ENCODE measurements at places on chromosomes 7 and 10.

DNA sequence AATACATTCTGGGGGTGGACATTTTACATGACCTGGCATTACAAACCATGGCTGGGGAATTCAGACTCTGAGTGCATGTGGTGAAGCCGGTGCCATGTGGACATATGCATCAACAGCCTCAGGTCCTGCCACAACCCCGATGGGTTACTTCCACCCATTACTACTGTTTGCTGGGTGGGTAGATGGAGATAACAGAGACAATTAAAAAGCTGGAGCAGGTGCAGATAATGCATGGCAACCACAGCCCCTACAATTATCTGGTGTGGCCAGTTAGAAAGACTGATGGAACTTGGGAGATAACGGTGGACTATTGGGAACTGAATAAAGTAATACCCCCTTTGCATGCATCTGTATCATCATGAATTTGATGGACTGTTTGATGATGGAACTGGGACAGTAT is 21.6 kb upstream of the ADAMTS14 start:
- DNase-seq: no peak

DNA sequence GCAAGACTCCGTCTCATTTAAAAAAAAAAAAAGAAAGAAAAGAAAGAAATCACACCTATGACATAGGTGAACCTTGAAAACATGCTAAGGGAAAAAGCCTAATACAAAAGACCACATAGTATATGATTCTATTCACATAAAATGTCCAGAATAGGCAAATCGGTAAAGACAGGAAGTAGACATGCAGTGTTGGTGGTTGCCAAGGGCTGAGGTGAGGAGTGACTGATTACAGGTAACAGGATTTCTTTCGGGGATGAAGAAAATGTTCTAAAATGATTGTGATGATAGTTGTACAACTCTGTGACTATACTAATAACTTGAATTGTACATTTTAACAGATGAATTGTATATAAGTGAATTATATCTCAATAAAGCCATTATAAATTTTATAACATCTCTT is 3.3 kb downstream of the XPNPEP1 start:
- DNase-seq: no peak

- no peak for DNase-seq
These were observed 59.9 kb downstream of the TNS3 start for GRCh38 chr7:47521816-47522561.

DNA sequence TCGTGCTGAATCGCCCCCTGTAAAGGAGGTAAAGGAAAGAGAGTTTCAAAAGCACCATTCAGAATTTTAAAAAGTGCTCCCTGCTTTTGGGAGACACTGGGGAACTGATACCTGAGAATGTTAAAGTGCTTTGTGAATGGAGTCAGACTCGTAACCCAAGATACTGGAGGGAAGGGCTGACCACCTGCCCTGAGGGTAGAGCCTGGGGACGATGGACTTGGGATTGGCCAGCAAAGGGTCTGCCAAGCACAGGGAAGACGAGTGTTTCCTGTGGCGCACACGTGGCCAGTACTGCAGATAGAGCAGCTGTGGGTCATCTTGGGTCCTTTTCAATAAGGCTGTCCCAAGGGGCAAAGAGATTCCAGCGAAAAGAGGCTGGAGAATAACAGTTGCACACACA is 1284.1 kb upstream of the AUTS2 start:
- no peak for DNase-seq

- no peak for DNase-seq
These were observed 3.6 kb downstream of the HOXA1 start for GRCh38 chr7:27091941-27092818.

DNA sequence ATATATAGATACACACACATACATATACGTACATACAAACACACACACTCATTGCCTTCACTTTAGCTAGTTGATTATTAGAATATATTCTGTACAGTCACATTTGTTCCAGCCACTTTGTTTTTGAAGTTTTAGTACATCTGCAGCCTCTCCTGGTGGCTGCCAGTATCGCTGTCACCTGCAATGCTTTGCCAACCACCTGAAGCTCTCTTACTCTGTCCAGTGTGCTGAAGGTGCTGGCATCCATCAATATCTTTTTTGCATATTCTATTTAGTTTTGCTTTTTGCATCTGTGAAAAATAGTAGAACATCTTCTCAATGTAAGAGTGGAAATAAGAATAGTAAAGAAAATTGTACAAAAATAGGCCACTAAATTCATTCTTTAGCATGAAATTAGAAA is 388.6 kb downstream of the EXOC4 start:
- DNase-seq: no peak

DNA sequence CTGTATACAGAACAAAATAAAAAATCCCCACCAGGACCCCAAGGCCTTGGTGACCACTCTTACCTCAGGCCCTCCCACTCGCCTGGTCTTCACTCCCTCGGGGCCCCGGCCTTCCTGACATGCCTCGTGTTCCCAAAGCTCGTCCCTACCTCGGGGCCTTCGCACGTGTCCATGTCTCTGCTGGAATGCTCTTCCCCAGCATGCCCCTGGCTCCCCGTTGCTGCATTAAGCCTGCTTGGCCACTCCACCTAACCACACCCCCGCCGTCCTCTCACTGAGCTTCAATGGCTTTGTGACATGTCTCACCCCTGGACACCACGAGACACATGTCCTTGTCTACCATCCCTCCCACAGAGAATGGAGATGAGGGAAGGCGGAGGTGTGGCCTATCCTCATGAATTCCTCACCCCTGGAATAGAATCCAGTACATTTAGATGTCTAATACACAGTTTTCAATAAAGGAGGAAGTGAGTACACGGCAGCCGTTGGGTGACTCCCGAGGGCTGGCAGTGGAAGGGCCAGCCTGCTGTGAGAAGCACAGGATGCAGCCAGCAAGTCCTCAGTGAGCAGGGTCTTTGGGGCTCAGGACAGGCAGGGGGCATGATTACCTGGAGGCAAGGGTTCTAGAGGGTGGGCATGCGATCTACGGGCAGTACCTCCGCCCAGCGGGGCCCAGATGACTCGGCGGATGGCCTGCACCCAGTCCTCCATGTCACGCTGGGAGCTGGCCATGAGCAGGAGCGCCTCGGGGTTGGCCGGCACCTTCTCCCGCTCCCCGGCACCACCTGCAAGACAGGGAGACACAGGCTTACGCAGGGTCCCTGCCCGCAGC is 125.7 kb downstream of the ARHGAP22 start:
- no peak for DNase-seq

DNA sequence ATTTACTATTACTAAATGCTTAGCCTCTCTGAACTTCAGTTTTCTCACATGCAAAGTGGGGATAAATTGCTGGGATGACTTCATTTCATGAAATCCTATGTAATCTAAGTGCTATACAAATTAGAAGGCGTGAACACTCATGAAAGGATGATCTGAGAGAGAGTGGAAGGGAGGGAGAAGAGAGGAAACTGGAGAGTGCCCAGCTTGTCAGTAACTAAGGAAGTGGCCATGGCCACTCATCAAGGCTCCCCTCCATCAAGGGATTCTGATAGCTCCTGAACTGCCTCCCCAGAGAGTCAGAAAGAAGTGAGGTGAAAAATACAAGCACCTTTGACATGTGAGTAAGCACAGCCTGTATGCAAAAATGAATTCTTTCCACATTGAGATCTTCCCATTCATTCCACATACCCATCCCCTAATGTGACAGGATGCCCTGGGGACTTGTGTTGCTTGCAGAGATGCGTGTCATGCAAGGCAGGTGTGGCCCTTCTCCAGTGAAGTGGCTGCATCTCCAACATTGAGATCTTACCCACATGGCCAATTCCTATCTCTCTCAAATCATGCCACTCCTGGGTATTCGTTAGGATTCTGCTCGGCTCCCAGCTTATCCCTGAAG is 76.5 kb upstream of the ITPRID1 start:
- no peak for DNase-seq

DNA sequence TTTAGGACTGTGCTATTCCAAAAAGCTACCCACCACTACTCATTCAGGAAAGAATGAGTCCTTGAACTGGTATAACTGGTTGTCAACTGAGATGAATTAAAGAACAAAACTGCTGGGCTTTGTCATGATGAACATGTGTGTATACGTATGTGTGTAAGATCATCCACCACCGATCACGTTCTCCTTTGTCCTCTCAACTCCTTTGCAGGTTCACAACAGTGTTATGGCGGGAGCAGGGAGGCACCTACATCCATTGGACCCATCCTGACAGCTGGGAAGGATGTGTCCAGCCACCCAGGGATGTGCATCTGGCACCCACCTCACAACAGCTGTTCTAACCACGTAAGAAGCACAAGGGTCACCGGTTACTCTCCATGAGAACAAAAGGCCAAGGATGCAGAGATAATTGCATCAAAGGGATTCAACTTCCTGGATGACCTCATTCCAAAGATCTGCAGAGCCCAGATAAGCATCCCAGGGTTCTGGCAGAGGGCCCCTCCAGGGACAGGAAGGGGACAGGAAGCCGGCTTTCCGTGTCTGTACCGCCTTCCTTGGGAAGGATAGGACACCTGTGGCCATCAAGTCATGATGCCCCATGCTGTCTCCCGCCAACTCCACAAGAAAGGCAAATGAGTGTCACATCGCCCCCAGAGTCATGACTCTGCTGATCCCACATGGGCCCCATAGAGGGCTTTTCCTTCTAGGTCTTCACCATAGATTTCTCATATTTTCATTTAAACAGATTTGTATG is 66.1 kb downstream of the STEAP1B start:
- DNase-seq: no peak

- DNase-seq: no peak
These were observed 117.1 kb downstream of the EBF3 start for GRCh38 chr10:129846991-129847391.

DNA sequence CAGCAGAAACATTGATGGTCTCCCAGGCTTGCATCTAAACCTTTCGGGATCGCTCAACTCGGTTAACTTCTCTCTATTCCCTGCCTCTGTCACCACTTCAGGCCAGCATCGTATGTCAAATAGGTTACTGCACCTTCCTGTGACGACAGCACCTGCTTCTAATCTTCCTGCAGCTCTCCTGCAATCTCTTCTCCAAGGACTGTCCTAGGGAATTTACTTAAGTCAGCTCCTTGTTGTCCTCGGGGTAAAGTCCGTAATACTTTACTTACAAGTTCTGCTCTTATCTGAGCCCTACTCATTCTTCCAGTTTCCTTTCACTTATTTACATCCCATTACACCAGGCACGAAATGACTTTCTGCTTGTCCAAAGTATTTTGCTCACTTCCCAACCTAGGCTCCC is 372.7 kb upstream of the AKR1E2 start:
- DNase-seq: no peak

GRCh38 chr7:131654668-131655326 is 98.4 kb upstream of the PODXL start:
- peak; percentile 74 for DNase-seq

GRCh38 chr10:118732245-118733165 is 22.3 kb downstream of the CACUL1 start:
- no peak for DNase-seq

GRCh38 chr10:10460451-10460850 is 557.2 kb upstream of the CELF2 start:
- DNase-seq: no peak

- DNase-seq: no peak
These were observed 16.4 kb upstream of the NODAL start for GRCh38 chr10:70457759-70458305.

DNA sequence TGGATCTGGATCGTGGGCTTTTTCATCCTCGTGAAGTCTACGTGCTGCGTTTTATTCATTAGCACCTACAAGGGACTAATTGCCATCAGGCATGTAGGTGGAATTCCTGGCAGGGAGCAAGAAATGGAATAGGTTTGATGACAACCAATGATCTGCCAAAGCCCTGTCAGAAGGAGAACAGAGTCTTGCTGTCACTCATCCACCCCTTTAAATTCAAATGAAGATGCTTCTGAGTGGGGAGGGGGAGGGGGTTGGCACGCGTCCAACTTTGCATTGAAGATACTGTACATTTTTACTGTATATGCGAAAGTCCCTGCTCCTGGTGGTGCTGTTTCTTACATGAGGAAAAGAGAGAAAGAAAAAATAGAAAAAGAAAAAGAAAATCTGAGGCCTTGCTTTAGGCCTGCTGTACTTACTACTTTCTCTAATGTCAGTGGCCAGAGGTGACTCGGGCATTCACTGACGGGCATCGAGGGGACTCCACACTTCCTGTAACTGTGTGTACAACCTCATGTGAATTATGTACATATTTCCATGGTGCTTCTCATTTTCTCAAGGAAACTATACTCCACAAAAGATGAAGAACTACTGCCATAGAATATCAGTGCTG is 569.1 kb downstream of the INHBA start:
- DNase-seq: no peak

DNA sequence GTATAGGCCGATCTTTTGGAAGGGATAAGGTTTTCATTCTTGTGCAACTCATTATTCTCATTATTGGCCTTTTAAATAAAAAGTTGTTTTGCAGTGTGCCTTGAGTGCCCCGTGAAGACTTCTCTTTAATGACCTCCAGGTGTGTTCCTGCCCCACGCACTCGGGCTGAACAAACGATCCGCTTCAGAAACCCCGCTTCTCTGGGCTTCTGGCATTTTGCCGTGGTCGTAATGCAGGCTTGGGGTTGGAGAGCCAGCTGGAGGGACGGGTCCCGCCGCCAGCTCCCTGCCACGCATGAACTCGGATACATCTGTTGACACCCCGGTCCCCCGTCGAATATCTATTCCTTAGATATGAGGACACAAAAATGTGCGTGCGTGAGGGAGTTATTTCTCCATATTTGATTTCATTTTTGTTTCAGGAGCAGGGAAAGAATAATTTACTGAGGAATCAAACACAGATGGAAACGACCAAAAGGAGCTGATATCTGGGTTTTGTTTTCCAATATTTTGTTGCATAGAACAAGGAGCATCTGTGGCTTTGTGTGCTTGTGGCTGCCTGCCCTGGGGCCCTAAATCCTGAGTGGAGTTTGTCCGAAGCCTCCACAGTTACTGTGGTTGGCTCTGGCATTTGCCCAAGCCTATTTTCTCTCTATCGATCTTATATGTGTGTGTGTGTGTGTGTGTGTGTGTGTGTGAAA is 17.0 kb upstream of the TTYH3 start:
- DNase-seq: no peak

DNA sequence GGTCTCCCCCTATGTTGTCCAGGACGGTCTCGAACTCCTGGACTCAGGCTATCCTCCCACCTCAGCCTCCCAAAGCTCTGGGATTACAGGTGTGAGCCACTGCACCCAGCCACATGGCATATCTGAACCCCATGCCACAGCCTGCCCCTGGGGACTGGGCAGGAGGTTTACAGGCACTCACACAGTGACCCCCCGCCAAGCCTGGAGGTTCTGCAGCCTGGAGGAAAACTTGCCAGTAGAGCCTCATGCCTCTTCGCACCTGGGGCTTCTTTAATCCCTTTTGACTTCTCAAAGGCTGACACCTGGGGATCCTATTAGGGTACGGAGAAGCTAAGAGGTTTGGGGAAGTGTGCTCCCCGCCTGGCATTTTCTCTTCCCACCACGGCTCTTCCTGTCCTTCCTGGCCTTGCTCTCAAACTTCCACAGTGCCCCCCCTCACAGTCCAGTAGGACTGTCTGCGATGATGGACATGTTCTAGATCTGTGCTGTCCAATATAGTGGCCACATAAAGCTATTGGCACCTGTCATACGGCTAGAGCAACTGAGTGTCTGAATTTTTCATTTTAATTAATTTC is 11.4 kb upstream of the KCP start:
- DNase-seq: no peak

- no peak for DNase-seq
These were observed 107.0 kb downstream of the ELFN1 start for GRCh38 chr7:1777122-1777521.
